ENCODE measurements at places on chromosomes 12 and 14.

DNA sequence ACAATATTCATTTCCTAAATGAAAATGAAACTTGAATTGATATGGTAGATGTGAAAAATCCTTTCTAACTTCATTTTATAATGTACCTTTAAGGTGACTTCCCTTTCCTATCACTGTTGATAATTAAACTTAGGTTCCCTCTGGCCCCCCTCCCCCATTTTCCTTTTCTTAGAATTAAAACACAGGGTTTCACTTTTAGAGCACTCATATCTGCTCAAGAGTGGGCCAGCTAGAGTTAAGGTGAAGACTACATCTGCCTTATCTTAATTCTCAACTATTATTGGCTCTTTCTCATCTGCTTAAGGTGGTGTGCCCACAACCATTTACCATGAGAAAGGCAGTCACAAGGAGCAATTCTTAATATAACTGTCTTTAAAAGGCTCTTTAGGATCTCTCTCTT, 49.7 kb downstream of the LIN52 start:
- no peak for DNase-seq

GRCh38 chr12:32025906-32026305, 66.7 kb downstream of the RESF1 start:
- no peak for DNase-seq

DNA sequence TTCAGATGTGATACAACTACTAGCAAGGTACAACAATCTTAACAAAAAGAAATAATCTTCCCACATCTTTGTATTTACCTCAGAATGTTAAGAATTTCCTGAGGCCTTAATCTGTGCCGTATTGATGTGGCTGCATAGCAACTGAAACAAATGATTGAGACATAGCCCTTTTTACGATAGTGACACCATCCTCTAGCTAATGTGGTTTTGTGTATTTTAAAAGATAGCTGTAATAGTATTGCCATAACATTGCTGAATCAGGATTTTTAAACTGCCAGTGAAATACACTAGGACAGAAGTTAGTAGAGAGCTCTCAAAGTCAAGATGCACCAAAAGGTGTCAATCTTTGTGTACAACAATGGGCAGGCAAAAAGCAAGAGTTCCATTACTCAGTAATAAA, 11.9 kb downstream of the NPAS3 start:
- no peak for DNase-seq

- DNase-seq: no peak
Observed at GRCh38 chr12:82510386-82510785, 152.1 kb downstream of the METTL25 start.

- DNase-seq: no peak
Observed at GRCh38 chr12:1436015-1436414, 158.4 kb downstream of the FBXL14 start.

GRCh38 chr12:120710805-120711296, 593 bp downstream of the UNC119B start:
- no peak for DNase-seq

- DNase-seq: no peak
Observed at GRCh38 chr12:32944195-32944594, 47.6 kb upstream of the PKP2 start.

DNA sequence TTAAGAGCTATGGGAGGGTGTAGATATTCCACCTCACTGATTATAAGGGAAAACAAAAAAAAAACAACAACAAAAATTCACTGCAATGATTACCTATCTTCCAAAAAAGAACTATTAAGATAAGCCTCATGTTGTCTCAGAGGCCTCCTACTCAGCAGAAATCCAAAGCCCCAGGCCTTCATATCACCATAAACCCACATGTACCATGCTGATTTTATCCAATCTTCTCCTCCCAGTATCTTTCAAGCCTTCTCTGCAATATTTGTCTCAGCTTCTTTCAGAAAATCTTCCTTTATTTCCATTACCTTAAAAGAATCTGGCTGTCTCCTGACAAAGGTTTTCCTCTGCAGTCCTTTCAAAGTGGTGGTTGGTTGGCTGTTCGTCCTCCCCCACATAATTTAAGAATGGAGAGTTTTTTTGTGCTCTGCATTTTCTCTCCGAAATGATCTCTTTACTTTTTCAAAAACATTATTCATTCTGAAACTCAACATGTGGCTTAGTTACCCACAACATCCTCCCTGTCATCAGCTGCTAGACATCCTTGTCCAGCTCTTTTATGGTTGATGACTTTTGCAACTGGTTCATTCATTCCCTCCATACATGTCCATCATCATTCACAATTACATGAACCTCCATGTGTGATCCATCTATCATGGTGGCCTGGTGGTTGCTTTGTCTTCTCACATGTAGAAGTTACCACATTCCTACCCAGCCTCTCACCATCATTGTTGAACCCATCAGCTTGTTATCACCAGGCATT, 2.9 kb upstream of the EPYC start:
- no peak for DNase-seq

- no peak for DNase-seq
Observed at GRCh38 chr14:24889843-24890242, 160.1 kb downstream of the STXBP6 start.

GRCh38 chr12:54593135-54593534, 4.7 kb upstream of the PPP1R1A start:
- no peak for DNase-seq

GRCh38 chr14:104522926-104523545, 56.5 kb upstream of the C14orf180 start:
- no peak for DNase-seq

DNA sequence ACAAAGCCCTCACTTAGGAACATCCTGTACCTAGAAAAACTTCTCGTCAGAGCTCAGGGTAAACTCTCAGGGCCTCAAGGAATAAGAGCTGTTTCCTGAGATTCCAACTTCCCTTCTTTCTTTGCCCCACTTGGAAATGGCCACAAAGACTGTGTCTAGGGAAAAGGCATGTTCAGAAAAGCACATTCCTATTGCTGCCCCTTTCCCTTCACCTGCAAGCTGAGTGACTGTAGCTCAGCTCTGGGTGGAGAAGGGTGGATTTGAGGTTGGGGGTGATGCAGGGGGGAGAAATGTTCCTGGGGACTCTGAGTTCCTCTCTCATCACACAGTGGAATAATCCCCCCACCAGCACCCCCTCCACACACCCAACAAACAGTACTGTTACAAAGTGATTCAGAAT, 6.8 kb downstream of the ENDOU start:
- DNase-seq: no peak

DNA sequence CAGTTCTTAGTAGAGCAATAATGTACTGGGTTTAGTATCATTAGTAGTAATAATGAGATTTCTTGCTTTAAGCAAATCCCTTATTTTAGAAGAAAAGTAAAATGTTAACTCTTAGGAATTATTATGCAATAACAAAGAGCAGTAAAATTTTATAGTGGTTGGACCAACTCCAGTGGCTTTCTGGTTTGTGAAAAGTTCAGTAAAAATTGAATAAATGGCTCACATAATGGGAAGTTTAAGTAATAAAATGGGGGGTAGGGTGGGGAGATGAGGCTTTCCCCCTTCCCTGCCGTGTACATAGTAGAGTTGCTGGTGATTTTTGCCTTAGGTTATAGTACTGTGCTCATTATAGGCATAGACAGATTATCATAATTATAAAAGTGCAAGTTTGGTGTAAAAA, 250.5 kb upstream of the ATP2B1 start:
- no peak for DNase-seq
